Naive thymus-derived CD8-positive, alpha-beta T cell (primary cell): ENCODE measurements at places on chromosomes 12 and 14.

- peak; percentile 59 for DNase-seq
- H3K4me3 ChIP-seq, result peak overlapping the region; percentile 64
- peaks cover 61% of the 10 kb centered on the region for H3K27me3 ChIP-seq
- H3K4me1 ChIP-seq, result peaks cover 45% of the 10 kb centered on the region
- H3K36me3 ChIP-seq, result no peaks in the 10 kb centered on the region
- H3K27ac ChIP-seq, result no peak overlapping the region
These were observed 2.2 kb upstream of the NXPH4 start for GRCh38 chr12:57214398-57214781.

GRCh38 chr14:55265197-55265596 is 6.0 kb upstream of the FBXO34 start:
- H3K27ac ChIP-seq, result no peak overlapping the region
- no peak overlapping the region for H3K4me3 ChIP-seq
- no peaks in the 10 kb centered on the region for H3K27me3 ChIP-seq
- H3K4me1 ChIP-seq, result no peaks in the 10 kb centered on the region
- no peaks in the 10 kb centered on the region for H3K36me3 ChIP-seq

GRCh38 chr12:2054091-2055018 is 1.6 kb downstream of the CACNA1C start:
- peaks cover 6% of the 10 kb centered on the region for H3K36me3 ChIP-seq
- DNase-seq, result no peak
- H3K4me3 ChIP-seq, result peak overlapping the region; percentile 39
- peaks cover 11% of the 10 kb centered on the region for H3K4me1 ChIP-seq
- peaks cover 38% of the 10 kb centered on the region for H3K27me3 ChIP-seq

GRCh38 chr12:102964872-102965271 is 7.4 kb downstream of the ASCL1 start:
- peaks cover 22% of the 10 kb centered on the region for H3K36me3 ChIP-seq
- DNase-seq, result no peak
- peaks cover 62% of the 10 kb centered on the region for H3K27me3 ChIP-seq
- peak overlapping the region; percentile 76 for H3K4me3 ChIP-seq

DNA sequence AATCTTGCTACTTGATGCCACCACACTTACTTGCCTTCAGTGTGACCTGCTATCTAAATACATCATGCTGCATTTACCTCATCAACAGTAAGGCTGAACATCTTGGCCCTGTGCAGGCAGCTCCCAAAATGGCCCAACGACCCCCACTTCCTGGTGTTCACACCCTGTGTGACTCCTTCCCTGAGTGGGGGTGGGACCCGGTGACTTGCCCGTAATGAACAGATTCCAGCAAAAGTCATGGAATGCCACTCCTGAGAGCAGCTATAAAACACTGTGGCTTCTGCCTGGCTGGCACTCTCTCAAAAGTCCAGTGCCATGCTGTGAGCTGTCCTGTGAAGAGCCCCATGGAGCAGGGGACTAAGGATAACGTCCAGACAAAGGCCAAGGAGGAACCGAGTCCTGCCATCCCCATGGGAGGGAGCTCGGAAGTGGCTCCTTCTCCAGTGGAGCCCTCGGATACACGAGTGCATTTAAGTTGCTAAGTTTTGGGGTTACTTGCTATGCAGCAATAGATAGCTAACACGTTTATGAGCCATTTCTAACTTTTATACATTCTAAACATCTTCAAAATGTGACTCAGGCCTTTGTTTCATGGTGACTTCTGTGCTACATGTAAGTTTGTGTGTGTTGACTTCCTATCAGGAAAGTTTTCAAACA is 33.0 kb downstream of the P2RX2 start:
- H3K27me3 ChIP-seq, result no peaks in the 10 kb centered on the region
- DNase-seq, result no peak
- no peak overlapping the region for H3K4me3 ChIP-seq
- no peaks in the 10 kb centered on the region for H3K4me1 ChIP-seq

GRCh38 chr12:97223419-97223818 is 239.2 kb upstream of the RMST start:
- no peak overlapping the region for H3K27ac ChIP-seq
- peaks cover under 1% of the 10 kb centered on the region for H3K36me3 ChIP-seq
- DNase-seq, result no peak
- peaks cover 2% of the 10 kb centered on the region for H3K27me3 ChIP-seq

GRCh38 chr14:101552786-101553231 is 8.5 kb upstream of the DIO3 start:
- H3K4me1 ChIP-seq, result no peaks in the 10 kb centered on the region
- H3K27me3 ChIP-seq, result peaks cover 31% of the 10 kb centered on the region
- no peak overlapping the region for H3K4me3 ChIP-seq
- no peak for DNase-seq
- no peak overlapping the region for H3K27ac ChIP-seq

- H3K27ac ChIP-seq, result no peak overlapping the region
- no peaks in the 10 kb centered on the region for H3K36me3 ChIP-seq
- H3K27me3 ChIP-seq, result peaks cover 1% of the 10 kb centered on the region
- H3K4me3 ChIP-seq, result no peak overlapping the region
These were observed 59.4 kb downstream of the ZNF664 start for GRCh38 chr12:124032265-124032886.

DNA sequence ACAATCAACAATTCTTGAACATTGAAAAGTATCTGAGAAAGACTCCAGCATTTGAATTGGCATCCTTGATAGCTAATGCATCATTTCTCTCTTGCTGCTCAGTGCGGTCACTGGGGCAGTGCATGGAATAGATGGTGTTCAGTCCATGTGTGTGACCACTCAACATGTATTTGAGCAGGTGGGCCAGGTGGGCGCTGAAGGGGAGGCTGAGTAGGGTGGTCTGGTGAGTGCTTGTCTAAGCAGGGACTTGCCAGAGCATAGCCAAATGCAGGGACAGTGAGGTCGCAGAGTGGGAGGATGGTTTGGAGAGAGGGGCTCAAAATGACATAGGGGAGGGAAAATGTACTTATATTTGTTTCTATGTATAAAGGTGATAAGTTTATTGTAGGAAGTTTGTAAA is 409.0 kb downstream of the TMEM121 start:
- H3K4me1 ChIP-seq, result no peaks in the 10 kb centered on the region
- H3K36me3 ChIP-seq, result peaks cover 27% of the 10 kb centered on the region
- DNase-seq, result no peak
- H3K27ac ChIP-seq, result no peak overlapping the region

GRCh38 chr12:6092784-6093722 is 31.4 kb downstream of the VWF start:
- DNase-seq, result no peak
- H3K4me3 ChIP-seq, result no peak overlapping the region
- peaks cover 11% of the 10 kb centered on the region for H3K27me3 ChIP-seq
- no peaks in the 10 kb centered on the region for H3K36me3 ChIP-seq
- peaks cover 7% of the 10 kb centered on the region for H3K4me1 ChIP-seq
- H3K27ac ChIP-seq, result no peak overlapping the region

DNA sequence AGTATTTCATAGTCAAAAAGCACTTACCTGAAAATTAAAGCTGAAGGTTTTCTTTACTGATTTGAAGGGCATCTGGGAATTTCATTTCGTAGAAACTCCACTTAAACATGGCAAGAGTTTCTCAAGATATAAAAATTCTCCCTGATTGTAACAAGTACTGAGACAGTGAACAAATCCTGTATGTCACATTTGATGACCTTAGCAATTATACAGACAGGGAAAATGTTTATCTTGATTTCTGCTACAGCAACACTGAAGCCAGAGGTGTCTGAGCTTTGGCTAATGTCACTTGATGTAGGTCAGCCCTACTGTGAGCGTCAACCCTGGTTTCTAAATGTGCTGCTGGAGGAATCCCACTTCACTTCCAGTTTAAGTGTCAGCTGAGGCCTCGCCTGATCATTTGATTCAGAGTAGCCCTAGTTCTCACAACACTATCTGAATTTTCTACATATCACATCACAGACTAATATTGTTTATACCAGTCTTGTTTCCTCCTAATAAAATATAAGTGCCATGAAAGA is 20.9 kb downstream of the RTRAF start:
- no peak overlapping the region for H3K4me3 ChIP-seq
- peaks cover 24% of the 10 kb centered on the region for H3K36me3 ChIP-seq
- peaks cover 8% of the 10 kb centered on the region for H3K4me1 ChIP-seq
- H3K27me3 ChIP-seq, result no peaks in the 10 kb centered on the region
- H3K27ac ChIP-seq, result no peak overlapping the region
- DNase-seq, result no peak

- H3K4me1 ChIP-seq, result peaks cover 14% of the 10 kb centered on the region
- H3K27ac ChIP-seq, result no peak overlapping the region
- no peaks in the 10 kb centered on the region for H3K27me3 ChIP-seq
These were observed 136.3 kb downstream of the AEBP2 start for GRCh38 chr12:19575337-19576243.

DNA sequence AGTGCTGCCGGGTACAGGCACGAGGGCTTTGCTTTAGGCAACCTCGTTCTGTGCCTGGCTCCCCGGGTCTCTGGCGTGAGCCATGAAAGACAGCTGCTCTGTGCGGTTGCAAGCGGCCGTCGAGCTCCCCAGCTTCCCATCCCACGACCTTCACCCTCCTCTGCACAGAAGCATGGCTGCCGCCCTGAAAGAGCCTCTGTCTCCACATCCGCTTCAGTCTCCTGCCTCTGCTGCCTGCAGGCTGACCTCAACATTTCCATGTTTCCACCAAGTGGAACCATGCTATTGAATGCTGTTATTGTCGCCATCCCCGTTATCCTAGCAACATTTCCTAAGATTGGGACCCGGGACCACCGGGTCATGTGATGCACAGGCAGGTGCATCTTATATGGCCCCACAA is 57.1 kb downstream of the KDM2B start:
- H3K27ac ChIP-seq, result peak overlapping the region; percentile 25
- no peak overlapping the region for H3K4me3 ChIP-seq
- no peaks in the 10 kb centered on the region for H3K27me3 ChIP-seq
- peaks cover 23% of the 10 kb centered on the region for H3K36me3 ChIP-seq
- peaks cover 3% of the 10 kb centered on the region for H3K4me1 ChIP-seq

GRCh38 chr12:6784761-6785160 is 4.6 kb upstream of the CD4 start:
- no peak for DNase-seq
- H3K27me3 ChIP-seq, result no peaks in the 10 kb centered on the region
- peaks cover 30% of the 10 kb centered on the region for H3K4me1 ChIP-seq
- no peak overlapping the region for H3K4me3 ChIP-seq
